ENCODE measurements at places on chromosomes 3 and 15. TPM values are rescaled to one million over a fixed set of nuclear protein-coding genes. Genes with fewer than 3 reads are reported as not detected.

GRCh38 chr15:90529371-90530249 is at the start of gene CRTC3:
Gene CRTC3, plus strand, starts transcription at chr15:90529923. Its CDS starts 149 bp downstream, at chr15:90530072.
- DNase-seq, result peak; percentile 57
- H3K36me3 ChIP-seq, result no peaks in the 10 kb centered on the region
- no peaks in the 10 kb centered on the region for H3K27me3 ChIP-seq
- peak within 1 kb of the TSS; percentile 58 for H3K4me3 ChIP-seq
- peaks cover 9% of the 10 kb centered on the region for H3K4me1 ChIP-seq
- H3K27ac ChIP-seq, result peak within 1 kb of the TSS; percentile 85

DNA sequence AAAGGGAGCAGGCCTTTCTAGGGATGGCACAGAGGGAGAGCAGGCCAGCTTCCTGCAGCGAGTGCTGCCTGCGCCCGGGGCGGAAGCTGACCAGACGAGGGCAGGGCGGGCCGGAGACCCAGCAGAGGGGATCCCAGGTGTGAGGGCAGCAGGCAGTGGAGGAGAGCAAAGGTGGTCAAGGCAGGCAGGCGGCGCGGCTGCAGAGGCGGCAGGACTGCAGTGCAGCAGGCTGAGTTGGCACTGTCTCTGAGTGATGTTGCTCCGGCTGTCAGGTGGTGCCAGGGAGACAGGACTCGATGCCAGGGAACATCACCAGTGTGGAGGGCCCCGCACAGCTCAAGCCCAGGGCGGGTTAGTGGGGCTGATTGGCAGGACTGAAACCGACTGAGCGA is 22.3 kb upstream of the PLXNA1 start:
- H3K27ac ChIP-seq, result no peak overlapping the region
- no peaks in the 10 kb centered on the region for H3K27me3 ChIP-seq
- no peaks in the 10 kb centered on the region for H3K36me3 ChIP-seq

- no peaks in the 10 kb centered on the region for H3K36me3 ChIP-seq
- no peak overlapping the region for H3K4me3 ChIP-seq
- no peak overlapping the region for H3K27ac ChIP-seq
- H3K4me1 ChIP-seq, result no peaks in the 10 kb centered on the region
- no peaks in the 10 kb centered on the region for H3K27me3 ChIP-seq
Measured at GRCh38 chr3:124201226-124201625, 209.3 kb upstream of the ROPN1 start.

DNA sequence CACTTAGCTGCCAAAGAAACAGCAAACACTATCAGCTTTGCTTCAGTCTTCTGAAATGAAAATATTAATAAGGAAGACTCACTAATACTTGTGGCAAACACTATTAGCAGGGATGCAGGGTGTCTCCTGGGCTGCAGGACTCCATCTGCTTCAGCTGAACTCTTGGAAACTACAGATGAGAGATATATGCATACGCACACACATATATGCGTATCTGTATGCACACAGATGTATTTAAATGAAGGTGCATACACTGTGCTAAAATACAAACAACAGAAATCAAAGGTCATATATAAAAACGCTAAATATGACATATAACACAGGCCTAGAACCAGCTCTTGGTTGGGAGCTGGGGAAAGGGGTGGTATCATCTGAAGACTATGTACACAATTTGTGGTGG is 10.6 kb downstream of the PPM1M start:
- no peak overlapping the region for H3K4me3 ChIP-seq
- H3K36me3 ChIP-seq, result peaks cover 40% of the 10 kb centered on the region
- no peaks in the 10 kb centered on the region for H3K4me1 ChIP-seq
- no peak overlapping the region for H3K27ac ChIP-seq
- no peaks in the 10 kb centered on the region for H3K27me3 ChIP-seq

- H3K27me3 ChIP-seq, result no peaks in the 10 kb centered on the region
- H3K4me3 ChIP-seq, result no peak overlapping the region
- no peak overlapping the region for H3K27ac ChIP-seq
- H3K36me3 ChIP-seq, result no peaks in the 10 kb centered on the region
- H3K4me1 ChIP-seq, result no peaks in the 10 kb centered on the region
- no peak for DNase-seq
Measured at GRCh38 chr3:25631989-25632388, 32.7 kb downstream of the TOP2B start.

- DNase-seq, result no peak
- no peak overlapping the region for H3K4me3 ChIP-seq
- H3K27me3 ChIP-seq, result no peaks in the 10 kb centered on the region
- H3K4me1 ChIP-seq, result no peaks in the 10 kb centered on the region
- H3K27ac ChIP-seq, result no peak overlapping the region
Measured at GRCh38 chr3:42698911-42699230, 3.7 kb downstream of the HHATL start.

Gene TMC3
- total RNA-seq, result not detected

Gene RARRES1
- total RNA-seq, result 79.5 TPM

Gene SEMA3G
- total RNA-seq, result 2.6 TPM

Gene UMPS
- 23.4 TPM for total RNA-seq

Measured in colonic mucosa (tissue), 4 donors.